Fibroblast of mammary gland (primary cell): ENCODE measurements at places on chromosomes 6 and 20.

GRCh38 chr20:24359321-24360027 lies 110.0 kb upstream of the SYNDIG1 start:
- no peak for DNase-seq

DNA sequence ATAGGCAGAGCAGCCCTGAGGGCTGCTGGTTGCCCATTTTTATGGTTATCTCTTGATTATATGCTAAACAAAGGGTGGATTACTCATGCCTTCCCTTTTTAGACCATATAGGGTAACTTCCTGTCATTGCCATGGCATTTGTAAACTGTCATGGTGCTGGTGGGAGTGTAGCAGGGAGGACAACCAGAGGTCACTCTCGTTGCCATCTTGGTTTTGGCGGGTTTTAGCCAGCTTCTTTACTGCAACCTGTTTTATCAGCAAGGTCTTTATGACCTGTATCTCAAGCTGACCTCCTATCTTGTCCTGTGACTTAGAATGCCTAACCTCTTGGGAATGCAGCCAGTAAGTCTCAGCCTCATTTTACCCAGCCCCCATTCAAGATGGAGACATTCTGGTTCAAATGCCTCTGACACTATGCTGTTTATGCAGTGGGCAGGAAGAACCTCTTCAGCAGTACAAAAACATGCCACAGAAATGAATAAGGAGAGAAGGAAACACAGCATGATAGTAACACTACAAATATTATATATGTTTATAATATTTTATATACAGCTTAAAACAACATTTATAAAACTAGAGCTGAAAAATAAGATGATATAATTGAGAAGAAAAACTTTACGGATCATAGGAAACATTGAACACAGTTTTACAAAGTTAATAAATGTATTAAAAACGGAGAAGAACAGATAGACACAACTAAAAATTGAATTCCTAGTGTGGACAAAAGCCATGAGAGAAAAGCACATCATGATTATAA lies 58.9 kb upstream of the SAMD5 start:
- no peak for DNase-seq

DNA sequence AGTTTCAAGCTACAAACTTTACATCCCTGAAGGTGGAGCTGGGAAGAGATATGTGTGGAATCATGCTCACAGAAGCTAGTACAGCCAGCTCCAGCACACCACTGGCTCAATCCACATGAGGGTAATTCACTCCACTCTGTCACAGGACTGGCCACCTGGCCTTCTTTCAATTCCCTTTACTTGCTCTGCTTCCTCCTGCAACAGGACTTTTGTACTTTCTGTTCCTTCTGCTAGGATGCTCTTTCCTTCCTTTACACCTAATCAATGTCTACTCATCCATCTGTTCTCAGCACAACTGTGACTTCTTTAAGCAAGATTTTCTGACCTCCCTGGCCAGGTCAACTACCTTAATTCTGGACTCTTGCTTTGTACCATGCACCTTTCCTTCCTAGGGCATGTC lies 39.4 kb upstream of the MYB start:
- no peak for DNase-seq

GRCh38 chr20:57601211-57601570 lies 19.0 kb downstream of the ZBP1 start:
- no peak for DNase-seq

DNA sequence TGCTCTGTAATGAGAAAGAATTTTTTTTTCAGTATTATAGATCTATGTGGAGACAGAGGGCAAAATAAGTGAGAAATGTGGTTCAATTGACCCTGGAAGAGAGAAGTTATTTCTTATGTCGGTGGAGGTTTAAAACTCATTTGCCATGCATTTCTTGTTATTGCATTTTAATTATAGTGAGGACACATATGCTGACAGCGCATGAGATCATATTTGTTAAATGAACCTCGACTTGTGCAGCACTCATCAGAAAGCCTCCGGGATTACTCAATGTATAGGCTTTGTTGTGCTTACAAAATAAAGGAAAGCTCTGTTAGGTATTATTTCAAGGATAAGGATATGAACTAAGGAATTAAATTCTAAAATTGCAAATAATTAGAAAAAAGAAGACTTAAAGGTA lies 915.1 kb upstream of the MAP3K7 start:
- DNase-seq, result no peak
